NCI-H1694 treated with DMSO at 0.1 percent for 48 hours (cell line): ENCODE measurements at places on chromosomes 2 and 18.

DNA sequence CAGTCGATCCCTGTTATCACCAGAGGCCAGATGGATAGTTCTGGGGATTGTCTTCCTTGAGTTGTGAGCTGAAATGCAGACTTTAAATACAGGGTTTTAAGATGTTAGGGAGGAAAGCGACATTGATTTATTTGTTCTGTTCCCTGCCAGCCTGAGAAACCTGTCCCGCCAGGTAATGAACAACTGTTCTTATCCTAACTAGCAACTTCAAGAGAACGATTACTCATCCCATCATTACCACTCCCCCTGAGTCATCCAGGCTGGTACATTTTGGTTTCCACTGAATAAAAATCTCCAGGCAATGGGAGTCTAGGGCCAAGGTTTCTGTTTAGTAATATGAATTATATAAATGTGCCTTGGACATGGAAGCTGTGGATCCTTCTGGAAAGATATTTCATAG lies 131.2 kb downstream of the LYPD6B start:
- DNase-seq: peak; percentile 50

- DNase-seq: no peak
Measured at GRCh38 chr2:212448698-212449097, 89.9 kb downstream of the ERBB4 start.

GRCh38 chr2:95314964-95315611 lies 17.9 kb downstream of the KCNIP3 start:
- DNase-seq: no peak

DNA sequence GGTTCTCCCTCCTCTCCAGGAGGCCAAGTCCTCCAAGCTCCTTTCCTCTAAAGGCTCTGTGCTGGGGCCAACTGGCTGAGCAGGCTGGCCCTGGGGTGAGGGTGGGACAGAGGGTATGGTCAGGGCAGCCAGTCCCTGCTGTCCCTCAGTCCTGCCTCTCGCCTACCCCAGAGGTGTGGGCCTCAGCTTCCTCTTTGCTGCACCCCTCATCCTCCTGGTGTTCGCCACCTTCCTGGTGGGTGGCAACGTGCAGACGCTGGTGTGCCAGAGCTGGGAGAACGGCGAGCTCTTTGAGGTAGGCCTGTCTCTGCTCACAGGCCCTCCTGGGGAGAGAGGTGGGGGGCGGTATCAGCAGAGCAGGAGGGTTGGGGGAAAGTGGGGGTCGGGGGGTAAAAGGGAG lies 6.8 kb downstream of the PROM2 start:
- no peak for DNase-seq

DNA sequence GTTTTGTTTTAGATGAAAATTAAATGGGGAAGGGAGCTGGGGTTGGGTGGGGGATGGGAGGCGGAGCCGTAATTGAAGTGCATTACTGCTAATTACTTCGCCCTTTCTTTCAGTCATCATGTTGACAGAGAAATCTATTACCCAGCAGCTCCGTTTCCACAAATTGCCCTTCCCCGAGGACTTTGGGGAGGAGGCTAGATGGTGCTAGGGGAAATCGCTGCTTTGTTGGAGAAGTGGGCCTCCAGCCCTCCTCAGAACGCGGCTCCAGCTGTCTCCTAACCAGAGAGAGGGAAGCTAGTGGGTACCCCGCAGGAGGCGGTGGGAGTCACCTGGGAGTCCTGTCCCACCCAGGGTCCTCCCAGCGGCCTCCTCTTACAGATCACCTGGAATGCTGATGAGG lies 130.9 kb upstream of the MYCN start:
- DNase-seq: no peak
